ENCODE measurements at places on chromosomes 13 and 19.
A peak's percentile ranks its signal among the peaks of the same experiment; 100 is the strongest.

DNA sequence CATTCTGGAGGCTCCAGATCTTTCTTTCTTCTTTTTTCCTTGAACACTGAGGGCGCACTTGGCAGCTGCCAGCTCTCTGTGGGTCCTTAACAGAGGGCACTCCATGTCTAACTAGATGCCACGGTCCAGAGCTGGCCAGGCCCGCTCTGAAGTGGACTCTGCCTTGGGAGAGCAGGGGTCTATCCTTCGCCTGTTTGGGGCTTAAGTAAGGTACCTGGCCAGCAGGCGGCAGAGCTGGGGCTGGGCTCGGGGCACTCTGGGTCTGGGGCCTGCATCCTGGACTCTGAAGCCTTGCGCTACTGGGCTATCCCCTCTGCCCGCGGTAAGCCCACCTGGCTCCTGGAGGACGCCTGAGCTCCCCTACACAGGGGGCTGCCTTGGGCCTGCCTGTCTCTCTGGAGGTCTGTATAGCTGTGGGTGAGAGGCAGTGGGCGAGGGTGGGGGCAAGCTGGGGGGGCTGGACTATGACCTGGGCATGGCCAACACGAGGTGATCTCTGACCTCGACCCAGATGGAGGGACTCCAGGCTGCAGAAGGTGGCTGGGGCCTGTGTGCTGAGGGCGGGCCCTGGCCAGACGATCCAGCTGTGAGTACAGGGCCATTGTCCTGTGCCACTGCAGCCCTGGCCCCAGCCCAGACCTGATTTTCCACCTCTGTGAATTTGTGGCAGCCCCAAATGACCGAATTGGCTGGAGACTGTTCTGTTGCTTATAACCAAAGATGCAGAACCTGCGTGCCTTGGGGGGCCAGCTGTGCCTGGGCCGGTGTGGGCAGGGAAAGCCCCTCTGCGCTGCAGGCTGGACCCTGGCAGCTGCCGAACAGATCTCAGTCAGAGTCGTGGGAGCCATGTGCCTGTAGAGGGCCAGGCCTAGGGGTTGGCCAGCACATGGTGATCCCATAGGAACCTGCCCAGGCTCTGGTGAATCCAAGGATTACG is 26.5 kb downstream of the CEBPG start:
- DNase-seq: no peak

- DNase-seq: peak; percentile 71
Measured at GRCh38 chr13:26254583-26255111, 718 bp downstream of the CDK8 start.

DNA sequence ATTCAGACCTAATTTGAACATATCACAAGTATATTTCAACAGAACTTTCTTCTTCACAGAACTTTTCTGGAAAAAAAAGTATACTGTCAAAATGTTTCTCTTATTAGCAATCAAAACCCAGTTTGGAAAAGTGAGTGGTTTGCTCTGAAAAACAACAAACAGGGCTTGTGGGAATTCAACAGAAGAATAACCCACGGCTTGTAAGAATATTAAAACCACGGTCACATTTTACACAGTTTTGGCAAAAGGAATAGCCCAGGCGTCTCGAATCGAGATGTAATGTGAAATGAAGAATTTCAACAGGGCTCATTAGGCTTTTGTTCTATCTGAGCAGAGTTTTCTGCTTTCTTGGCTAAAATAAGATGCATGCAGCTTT is 70.7 kb downstream of the COL4A2 start:
- DNase-seq: no peak

- no peak for DNase-seq
Measured at GRCh38 chr13:29963089-29963488, 112.7 kb upstream of the UBL3 start.

DNA sequence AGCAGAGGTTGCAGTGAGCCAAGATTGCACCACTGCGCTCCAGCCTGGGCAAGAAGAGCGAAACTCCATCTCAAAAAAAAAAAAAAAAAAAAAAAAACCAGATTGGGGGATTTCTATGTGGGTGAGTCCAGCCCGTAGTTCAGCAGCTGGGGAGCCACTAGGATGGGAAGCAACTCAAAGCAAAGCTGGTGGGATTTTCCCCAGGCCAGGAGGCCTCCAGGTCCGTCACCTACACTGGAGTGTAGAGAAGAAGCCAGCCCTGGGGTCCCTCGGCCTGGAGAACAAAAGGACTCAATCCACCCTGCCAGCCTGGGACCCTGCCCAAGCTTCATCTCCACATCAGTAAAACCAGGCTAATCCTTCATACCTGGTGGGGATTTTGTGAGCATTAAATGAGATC is 121.3 kb upstream of the CACNA1A start:
- DNase-seq: no peak

DNA sequence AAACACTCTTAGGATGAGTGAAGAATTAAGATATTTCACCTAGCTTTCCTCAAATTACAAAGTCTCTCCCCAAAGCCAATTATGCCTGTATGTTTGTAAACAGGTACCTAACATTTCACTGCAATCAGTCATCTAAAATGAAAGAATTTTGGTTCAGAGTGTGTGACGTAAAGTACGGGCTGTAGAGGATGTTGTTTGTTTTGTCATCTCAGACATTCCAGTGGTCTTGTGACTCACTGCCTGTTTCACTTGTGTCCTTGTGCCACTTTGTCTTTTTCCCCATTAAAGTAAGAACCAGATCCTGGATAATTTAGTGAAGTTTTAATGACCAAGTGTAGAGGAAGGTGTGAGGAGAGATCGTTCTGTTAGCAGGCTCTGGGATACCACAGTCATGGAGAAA is 28.6 kb upstream of the EID2 start:
- no peak for DNase-seq

DNA sequence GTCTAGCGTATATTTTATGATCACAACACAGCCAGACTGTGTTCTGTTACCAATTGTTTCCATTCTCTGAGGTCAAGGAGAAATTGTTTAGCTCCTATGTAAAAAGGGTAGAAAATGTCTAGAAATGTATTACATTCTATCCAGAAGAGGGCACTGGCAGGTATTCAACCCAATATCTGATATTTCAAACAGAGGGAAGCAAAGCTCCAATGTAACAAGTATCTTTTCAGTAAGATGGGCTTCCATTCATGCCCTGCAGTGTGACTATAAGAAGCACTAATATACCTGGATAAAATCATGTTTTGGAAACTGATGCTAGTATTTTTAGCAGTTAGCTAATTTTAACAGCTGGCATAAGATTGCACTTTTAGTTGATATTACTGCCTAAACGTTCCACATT is 312.7 kb downstream of the FGF14 start:
- no peak for DNase-seq

DNA sequence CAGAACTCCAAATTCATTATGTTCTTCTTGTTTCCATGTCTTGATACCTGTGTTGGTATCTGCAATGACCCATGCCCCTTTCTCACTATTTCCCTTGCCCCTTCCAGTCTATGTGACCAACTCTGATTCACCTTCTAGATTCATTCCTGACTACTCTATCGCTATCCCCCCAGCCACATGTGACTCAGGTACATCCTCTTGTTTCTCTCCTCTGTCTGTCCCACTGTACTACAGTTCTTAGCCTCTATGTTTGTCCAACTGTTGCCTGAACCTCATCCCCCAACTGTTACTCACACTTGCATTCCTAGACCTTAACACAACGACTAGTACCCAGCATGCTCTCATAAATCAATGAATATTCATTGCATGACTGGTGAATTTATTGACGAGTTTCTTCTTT is 10.0 kb upstream of the FLT3 start:
- DNase-seq: no peak

GRCh38 chr19:49894011-49894664 is 2.5 kb downstream of the IL4I1 start:
- no peak for DNase-seq

GRCh38 chr13:31930901-31931522 is 100.6 kb upstream of the FRY start:
- no peak for DNase-seq

- DNase-seq: peak; percentile 24
Measured at GRCh38 chr19:49210108-49210900, 52.7 kb downstream of the TRPM4 start.

GRCh38 chr13:69155136-69155535 is 952.5 kb upstream of the ATXN8OS start:
- no peak for DNase-seq

- no peak for DNase-seq
Measured at GRCh38 chr19:30207357-30207756, 164.8 kb upstream of the ZNF536 start.

DNA sequence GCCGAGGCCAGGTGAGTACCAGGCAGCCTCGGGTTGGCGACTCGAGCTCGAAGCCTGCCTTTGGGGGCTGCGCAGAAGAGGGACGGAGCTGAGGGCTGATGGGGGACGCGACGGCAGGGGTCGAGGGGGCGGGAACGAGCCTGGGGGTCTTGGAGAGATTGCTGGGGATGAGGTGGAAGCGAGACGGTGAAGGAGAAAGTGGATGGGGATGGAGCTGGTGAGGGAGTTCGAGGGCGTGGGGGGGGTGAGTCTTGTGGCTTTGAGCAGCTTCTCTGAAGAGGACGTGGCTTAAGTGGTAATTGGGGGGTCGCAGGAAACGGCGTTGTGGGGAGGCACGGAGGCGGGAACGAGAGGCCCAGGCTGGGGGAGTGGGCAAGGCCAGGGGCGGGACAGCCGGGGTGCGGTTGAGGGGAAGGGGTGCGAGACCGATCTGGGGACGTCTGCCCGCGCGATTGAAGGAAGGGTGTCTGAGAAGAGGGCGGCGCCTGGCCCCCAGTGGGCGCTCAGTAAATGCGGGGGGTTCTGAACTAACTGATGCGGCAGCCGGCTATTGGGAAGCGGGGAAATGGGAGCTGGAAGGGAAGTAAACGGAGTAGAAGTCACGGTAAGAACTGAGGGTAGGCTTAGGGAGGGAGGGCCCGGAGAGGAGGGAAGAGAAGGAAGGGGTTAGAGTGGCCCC is 426 bp downstream of the MYO9B start:
- peak; percentile 49 for DNase-seq

GRCh38 chr19:53704011-53704410 is 72.2 kb downstream of the DPRX start:
- DNase-seq: no peak

GRCh38 chr13:44231786-44232516 is 141.7 kb upstream of the SERP2 start:
- DNase-seq: no peak

DNA sequence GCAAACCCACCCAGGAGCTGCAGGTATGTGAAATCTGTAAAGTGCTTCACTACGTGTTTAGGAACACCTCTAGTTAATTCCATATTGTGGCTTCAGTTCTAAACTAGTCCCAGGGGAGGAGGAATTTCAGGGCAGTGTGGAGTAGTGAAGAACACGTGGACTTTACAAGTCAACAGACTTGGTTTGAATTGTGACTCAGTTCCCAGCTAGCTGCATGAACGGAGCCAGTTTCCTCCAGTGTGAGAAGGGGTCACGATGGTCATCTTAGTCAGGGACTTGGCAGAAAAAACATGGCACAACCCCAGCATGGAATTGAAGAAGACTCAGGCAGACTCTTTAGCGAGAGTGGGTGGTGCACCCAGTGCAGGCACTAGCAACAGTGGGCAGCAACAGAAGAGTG is 175.7 kb upstream of the UBL3 start:
- no peak for DNase-seq

DNA sequence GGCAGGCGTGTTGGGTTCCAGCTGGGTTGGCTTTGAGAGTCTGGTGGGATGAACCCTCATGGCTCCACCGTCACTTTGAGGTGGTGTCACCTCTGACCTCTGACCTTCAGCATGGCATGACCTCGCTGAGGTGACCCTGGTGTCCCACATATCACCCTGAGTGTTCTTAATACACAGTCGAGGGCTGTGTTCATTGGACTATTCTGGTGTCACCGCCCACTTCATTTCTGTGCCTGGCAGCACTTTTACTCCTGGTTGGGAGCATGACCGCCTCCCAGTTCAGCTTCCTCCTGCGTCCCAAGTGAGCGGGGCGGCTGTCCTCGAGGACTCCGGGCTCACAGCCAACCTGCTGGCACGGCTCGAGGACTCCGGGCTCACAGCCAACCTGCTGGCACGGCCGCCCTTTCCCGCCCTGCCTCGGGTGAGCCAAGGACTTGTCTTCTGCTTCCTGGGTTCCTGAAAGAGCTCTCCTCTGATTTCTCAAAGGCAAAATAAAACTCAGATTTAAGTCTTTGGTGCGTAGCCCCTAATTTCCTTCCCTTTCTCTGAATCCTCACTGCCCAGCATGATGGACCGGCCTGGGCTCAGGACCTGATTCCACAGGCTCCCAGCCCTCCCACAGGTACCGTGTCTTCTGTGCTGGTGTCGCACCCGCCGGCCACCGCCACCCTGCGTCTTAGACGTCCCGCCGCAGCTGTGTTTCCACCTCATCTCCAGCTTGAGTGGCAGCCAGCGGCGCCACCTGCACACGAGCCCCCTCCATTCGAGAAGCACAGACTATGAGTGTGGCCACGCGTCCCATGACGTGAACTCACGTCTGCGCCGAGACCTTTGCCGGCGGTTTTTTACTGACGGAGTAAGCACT is 10.4 kb downstream of the ATP4B start:
- no peak for DNase-seq

- DNase-seq: no peak
Measured at GRCh38 chr13:78777976-78778375, 119.0 kb upstream of the OBI1 start.

- DNase-seq: no peak
Measured at GRCh38 chr19:51654783-51655182, 8.2 kb upstream of the SIGLEC14 start.

DNA sequence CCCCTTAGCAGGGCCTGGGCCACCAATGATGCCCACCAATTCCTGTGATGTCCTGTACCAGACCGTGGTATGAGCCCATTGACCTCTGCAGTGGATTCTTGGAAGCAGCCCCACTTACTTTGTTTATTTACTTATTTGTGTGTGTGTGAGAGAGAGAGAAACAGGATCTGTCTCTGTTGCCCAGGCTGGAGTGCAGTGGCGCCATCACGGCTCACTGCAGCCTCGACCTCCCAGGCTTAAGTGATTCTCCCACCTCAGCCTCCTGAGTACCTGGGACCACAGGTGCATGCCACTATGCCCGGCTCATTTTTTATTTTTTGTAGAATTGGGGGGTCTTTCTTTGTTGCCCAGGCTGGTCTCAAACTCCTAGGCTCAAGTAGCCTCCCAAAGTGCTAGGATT is 13.0 kb downstream of the MYO9B start:
- DNase-seq: no peak

GRCh38 chr13:38862443-38862842 is 128.2 kb downstream of the STOML3 start:
- DNase-seq: no peak

DNA sequence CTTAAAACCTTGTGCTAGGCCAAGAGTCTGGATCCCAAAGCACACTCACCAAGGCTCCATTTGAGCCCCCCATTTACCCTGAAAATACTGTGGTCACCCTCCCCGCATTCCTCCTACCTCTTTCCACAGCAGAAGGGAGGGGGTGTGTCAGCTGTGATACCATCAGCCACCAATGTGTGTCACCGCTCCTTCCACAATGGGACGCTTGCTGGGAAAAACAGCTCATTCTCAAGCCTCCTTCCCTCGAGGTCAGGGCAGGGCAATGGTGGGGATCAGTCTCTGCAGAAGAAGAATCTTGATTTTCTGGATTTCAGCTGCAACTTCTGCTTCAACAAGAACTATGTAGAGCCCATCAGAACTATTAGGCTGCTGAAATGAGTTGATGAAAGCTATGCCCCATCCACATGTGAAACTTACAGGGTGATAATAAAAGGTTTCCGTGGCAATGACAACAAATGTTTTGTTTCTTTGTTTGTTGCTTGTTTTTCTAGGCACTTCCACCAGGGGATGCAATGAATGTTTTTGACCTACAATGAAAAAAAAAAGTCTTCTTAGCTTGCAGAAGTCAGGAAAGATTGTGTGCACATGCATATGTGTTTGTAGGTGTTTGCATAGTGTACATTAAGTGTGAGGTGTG is 26.4 kb upstream of the ZNF507 start:
- DNase-seq: no peak
